Transverse colon (tissue), 4 donors: ENCODE measurements at places on chromosomes 5 and 9. TPM values are rescaled to one million over a fixed set of nuclear protein-coding genes. Genes with fewer than 3 reads are reported as not detected.

- H3K4me1 ChIP-seq: no peaks in the 10 kb centered on the region
- H3K27me3 ChIP-seq: peaks cover 57% of the 10 kb centered on the region
- H3K36me3 ChIP-seq: no peaks in the 10 kb centered on the region
- no peak overlapping the region for H3K4me3 ChIP-seq
- no peak for DNase-seq
Observed at GRCh38 chr9:36781533-36781932, 208.8 kb downstream of the MELK start.

The LHX6 gene
- total RNA-seq: 12.7 TPM

The FUT7 gene
- not detected for total RNA-seq

GRCh38 chr5:171392585-171393159 is 5.0 kb downstream of the NPM1 start:
- H3K27me3 ChIP-seq: no peaks in the 10 kb centered on the region
- H3K36me3 ChIP-seq: no peaks in the 10 kb centered on the region
- no peak for DNase-seq
- peaks cover 21% of the 10 kb centered on the region for H3K4me1 ChIP-seq
- no peak overlapping the region for H3K27ac ChIP-seq

DNA sequence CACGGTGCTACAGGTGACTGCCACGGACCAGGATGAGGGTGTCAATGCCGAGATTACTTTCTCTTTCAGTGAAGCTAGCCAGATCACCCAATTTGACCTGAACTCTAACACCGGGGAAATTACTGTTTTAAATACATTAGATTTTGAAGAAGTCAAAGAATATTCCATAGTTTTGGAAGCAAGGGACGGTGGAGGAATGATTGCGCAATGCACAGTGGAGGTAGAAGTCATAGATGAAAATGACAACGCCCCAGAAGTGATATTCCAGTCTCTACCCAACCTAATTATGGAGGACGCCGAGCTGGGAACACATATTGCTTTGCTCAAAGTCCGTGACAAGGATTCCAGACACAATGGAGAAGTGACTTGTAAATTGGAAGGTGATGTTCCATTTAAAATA is 1.2 kb downstream of the PCDHGB4 start:
- no peak overlapping the region for H3K27ac ChIP-seq
- H3K36me3 ChIP-seq: no peaks in the 10 kb centered on the region
- H3K4me3 ChIP-seq: no peak overlapping the region
- H3K4me1 ChIP-seq: no peaks in the 10 kb centered on the region
- H3K27me3 ChIP-seq: peaks cover 8% of the 10 kb centered on the region

GRCh38 chr9:32783168-32783891 is at the start of gene TMEM215:
Gene TMEM215, plus strand, starts transcription at chr9:32783540. Its CDS starts 644 bp downstream, at chr9:32784184.
- DNase-seq: no peak
- peaks cover 55% of the 10 kb centered on the region for H3K27me3 ChIP-seq
- H3K4me1 ChIP-seq: no peaks in the 10 kb centered on the region

- H3K36me3 ChIP-seq: no peaks in the 10 kb centered on the region
- peak overlapping the region; percentile 80 for H3K27ac ChIP-seq
- peak; percentile 44 for DNase-seq
- peak overlapping the region; percentile 96 for H3K4me3 ChIP-seq
- peaks cover 40% of the 10 kb centered on the region for H3K27me3 ChIP-seq
Observed at GRCh38 chr5:473551-474192, 30.7 kb downstream of the EXOC3 start.

GRCh38 chr5:126334760-126335159 is 88.4 kb upstream of the GRAMD2B start:
- H3K27ac ChIP-seq: no peak overlapping the region
- no peak for DNase-seq

- no peaks in the 10 kb centered on the region for H3K36me3 ChIP-seq
- H3K4me1 ChIP-seq: peaks cover 9% of the 10 kb centered on the region
- no peak overlapping the region for H3K4me3 ChIP-seq
- no peak for DNase-seq
- H3K27me3 ChIP-seq: no peaks in the 10 kb centered on the region
Observed at GRCh38 chr5:54523534-54523933, 6.0 kb downstream of the SNX18 start.

DNA sequence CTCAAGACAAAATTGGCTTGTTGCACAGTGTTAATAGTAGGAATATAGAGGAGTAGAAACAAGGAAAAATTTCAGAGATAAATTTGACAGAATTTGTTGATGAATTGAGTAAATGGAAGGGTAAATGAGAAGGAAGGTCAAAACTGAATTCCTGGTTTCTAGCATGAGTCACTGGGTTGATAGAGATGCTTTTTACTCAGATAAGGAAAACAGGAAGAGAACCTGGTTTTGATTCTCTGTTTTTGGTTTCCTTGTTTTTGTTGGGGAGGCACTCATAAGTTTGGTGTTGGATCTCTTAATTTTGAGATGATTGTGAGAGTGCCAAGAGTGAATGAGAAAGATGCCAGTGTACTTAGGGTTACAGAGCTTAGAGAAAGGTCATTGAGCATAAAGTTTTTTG is 7.1 kb downstream of the LRRC70 start:
- no peak overlapping the region for H3K4me3 ChIP-seq
- H3K27me3 ChIP-seq: no peaks in the 10 kb centered on the region
- no peaks in the 10 kb centered on the region for H3K36me3 ChIP-seq
- H3K4me1 ChIP-seq: no peaks in the 10 kb centered on the region
- DNase-seq: no peak

The C5orf63 gene
- 2.4 TPM for total RNA-seq

The MTX3 gene
- 7.8 TPM for total RNA-seq

DNA sequence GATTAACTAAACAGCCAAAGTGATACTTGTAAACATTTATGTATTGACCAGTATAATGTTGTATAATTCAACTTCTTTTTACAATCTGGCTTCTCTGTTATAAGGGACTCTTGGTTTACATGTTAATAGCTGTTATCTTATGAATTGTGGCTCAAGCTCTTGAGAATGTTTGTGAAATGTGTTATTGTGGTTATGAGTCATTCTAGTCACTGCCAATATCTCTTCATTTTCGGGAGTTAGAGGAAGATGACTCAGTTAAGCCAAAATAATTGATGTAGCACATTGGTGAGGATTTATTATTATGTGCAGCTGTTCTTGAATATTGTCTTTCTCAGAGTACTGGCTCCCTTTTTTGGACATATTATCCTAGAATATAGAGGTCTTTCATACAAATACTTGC is 655.2 kb upstream of the RIOK2 start:
- no peaks in the 10 kb centered on the region for H3K36me3 ChIP-seq
- H3K4me1 ChIP-seq: peaks cover 4% of the 10 kb centered on the region
- no peak for DNase-seq
- no peak overlapping the region for H3K27ac ChIP-seq
- no peak overlapping the region for H3K4me3 ChIP-seq

The PIGO gene
- 21.5 TPM for total RNA-seq

DNA sequence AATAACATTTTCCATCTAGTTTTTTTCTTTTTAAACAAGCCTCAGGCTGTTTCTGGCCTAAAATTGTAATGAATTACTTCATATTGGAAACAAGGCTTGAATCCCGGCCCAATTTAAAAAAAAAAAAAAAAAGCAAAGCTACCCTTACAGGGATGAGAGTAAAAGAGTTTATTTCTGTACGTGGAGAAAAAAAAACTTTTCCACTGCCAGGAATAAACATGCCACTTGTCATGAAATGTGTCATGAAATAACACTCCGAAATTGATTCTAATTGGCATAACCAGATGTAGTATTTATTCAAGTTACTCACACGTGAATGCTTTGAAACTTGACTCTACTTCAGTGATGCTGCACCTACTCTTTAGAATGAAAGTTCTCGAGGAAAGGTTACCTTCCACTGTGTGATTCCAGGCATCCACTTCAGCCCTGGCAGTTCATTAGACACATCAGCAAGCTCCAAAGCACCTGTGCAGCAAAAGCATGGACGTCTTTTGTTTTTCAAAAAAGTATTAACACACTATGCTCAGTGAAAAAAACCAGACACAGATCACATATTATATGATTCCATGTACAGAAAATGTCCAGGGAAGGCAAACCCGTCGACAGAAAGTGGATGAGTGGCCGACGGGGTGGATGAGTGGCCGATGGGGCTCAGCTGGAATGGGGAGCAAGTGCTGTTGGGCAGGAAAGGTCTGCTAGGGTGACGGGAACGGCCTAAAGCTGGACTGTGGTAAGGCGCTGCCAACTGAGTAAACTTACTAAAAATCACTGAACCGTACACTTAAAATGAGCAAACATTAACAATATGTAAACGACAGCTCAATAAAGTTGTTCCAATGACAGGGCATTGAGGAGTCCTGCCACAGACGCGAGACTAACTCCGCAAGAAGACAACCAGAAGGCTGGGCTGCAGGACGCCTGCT is 21.2 kb downstream of the NSUN2 start:
- no peaks in the 10 kb centered on the region for H3K27me3 ChIP-seq
- DNase-seq: no peak
- H3K4me1 ChIP-seq: no peaks in the 10 kb centered on the region

GRCh38 chr9:125649315-125649714 is 57.7 kb downstream of the MAPKAP1 start:
- no peaks in the 10 kb centered on the region for H3K27me3 ChIP-seq
- no peak overlapping the region for H3K27ac ChIP-seq
- peaks cover 20% of the 10 kb centered on the region for H3K4me1 ChIP-seq
- DNase-seq: no peak
- H3K4me3 ChIP-seq: no peak overlapping the region

GRCh38 chr5:158486566-158486965 is 613.1 kb downstream of the EBF1 start:
- peak overlapping the region; percentile 52 for H3K27ac ChIP-seq
- H3K36me3 ChIP-seq: no peaks in the 10 kb centered on the region
- no peak for DNase-seq
- H3K4me1 ChIP-seq: peaks cover 4% of the 10 kb centered on the region

- no peak overlapping the region for H3K4me3 ChIP-seq
- no peaks in the 10 kb centered on the region for H3K27me3 ChIP-seq
- no peak for DNase-seq
- H3K4me1 ChIP-seq: peaks cover 39% of the 10 kb centered on the region
- no peaks in the 10 kb centered on the region for H3K36me3 ChIP-seq
- H3K27ac ChIP-seq: no peak overlapping the region
Observed at GRCh38 chr9:68983522-68984424, 30.1 kb downstream of the PRKACG start.

The FAM151B gene
- 3.8 TPM for total RNA-seq

GRCh38 chr9:100428871-100429654 is 2.1 kb downstream of the MSANTD3 start:
- H3K27me3 ChIP-seq: no peaks in the 10 kb centered on the region
- peaks cover 4% of the 10 kb centered on the region for H3K4me1 ChIP-seq
- no peak for DNase-seq
- no peaks in the 10 kb centered on the region for H3K36me3 ChIP-seq
- no peak overlapping the region for H3K4me3 ChIP-seq

- no peak overlapping the region for H3K4me3 ChIP-seq
- no peaks in the 10 kb centered on the region for H3K4me1 ChIP-seq
- no peak overlapping the region for H3K27ac ChIP-seq
Observed at GRCh38 chr5:136906545-136906944, 541.2 kb upstream of the TRPC7 start.

The TMOD1 gene
- 11.6 TPM for total RNA-seq

The IL7R gene
- total RNA-seq: 26.6 TPM

GRCh38 chr9:9778293-9778692 is 834.5 kb downstream of the PTPRD start:
- no peaks in the 10 kb centered on the region for H3K36me3 ChIP-seq
- H3K27ac ChIP-seq: no peak overlapping the region

The ERAP2 gene
- 33.6 TPM for total RNA-seq

DNA sequence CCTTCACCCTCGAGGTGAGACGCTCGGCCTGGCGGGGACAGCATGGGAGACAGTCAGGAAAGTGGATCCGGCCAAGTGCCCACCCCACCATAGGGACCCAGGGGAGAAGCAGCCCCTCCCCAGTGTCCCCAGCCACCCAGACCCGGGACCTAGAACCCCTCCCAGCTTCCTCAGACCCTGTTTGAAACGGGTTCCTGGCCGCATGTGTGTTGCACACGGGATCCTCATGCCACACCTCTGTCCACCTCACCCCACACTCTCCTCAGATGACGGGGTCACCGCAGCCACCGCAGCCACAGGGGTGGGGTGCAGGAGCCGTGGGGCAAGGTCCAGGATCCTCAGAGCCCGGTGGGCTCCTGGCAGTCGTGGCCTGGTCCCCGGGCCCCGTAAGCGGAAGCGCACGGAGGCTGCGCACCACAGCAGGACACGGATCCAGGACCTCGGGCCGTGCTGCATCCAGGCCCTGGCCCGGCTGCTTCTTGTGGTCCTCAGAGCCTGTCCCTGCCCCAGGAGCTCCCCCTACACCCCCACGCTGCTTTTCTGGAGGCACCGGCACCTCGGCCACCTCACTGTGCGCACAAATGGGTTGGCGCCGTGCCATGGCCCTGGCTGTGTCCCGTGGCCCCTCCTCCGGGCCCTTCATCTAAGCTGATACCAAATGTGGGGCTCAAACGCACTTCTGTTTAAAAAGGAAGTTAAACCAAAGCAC is 15.3 kb downstream of the TERT start:
- H3K27me3 ChIP-seq: no peaks in the 10 kb centered on the region
- H3K4me3 ChIP-seq: no peak overlapping the region
- H3K27ac ChIP-seq: no peak overlapping the region
- DNase-seq: no peak

DNA sequence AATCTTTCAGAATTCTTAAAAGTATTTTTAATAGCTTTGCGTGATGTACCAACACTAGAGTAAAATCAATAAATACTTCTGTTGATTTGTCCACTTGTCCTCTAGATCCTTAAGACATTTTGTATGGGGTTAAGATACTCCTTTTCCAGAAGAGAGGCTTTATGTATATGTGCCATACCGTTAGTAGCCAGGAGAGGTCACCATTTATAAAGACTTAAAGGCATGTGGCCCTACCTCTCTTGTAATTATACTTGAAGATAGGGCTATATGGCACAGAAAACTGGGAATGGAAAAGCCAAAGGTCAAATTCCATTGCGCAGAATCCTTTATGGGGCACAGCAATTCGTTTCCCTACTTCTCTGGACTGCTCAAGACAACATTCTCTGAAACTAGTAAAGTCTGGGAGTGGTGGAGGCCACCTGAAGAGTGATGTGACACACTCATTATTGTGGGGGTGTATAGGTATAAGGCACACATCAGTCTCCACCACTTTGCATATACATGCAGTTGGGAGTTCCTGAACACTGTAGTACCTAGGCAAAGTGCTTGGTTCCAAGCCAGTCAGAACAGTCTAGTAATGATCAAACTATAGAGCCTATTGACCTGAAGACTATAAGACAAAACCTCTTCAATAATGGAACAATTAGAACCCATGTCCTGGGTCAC is 140.1 kb upstream of the FBXL17 start:
- no peaks in the 10 kb centered on the region for H3K27me3 ChIP-seq
- H3K4me3 ChIP-seq: no peak overlapping the region

The DMRT3 gene
- not detected for total RNA-seq

- DNase-seq: no peak
- H3K4me1 ChIP-seq: no peaks in the 10 kb centered on the region
- H3K36me3 ChIP-seq: no peaks in the 10 kb centered on the region
- H3K27ac ChIP-seq: no peak overlapping the region
Observed at GRCh38 chr5:130651440-130651839, 513.6 kb downstream of the HINT1 start.

DNA sequence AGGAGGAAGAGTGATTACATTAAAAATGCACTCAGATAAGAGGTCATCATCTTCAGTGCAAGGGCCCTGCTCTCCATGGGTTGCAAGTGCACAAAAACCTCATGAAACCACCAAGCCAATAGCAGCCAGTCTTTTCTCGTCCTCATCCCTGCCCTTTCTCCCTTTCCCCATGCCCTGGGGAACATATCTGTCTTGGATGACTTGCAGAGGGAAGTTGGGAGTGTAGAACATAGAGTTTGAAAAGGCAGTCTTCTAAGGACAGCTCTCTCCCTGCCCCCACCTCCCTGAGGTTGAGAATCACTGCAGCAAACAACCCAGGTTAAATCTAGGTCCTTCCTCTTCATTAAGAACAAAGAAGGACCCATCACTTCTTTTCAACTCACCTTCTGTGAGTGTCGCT is 22.0 kb downstream of the DDX31 start:
- no peak overlapping the region for H3K4me3 ChIP-seq
- no peaks in the 10 kb centered on the region for H3K27me3 ChIP-seq
- H3K36me3 ChIP-seq: peaks cover 24% of the 10 kb centered on the region
- no peak for DNase-seq
- peaks cover 14% of the 10 kb centered on the region for H3K4me1 ChIP-seq
